ENCODE measurements at places on chromosomes 5 and 9. TPM values are rescaled to one million over a fixed set of nuclear protein-coding genes. Genes with fewer than 3 reads are reported as not detected.
A peak's percentile ranks its signal among the peaks of the same experiment; 100 is the strongest.

The LPAR1 gene
- 11.5 TPM for total RNA-seq

GRCh38 chr9:133103183-133103986, 17.7 kb downstream of the RALGDS start:
- no peak for DNase-seq

- no peak for DNase-seq
Observed at GRCh38 chr9:85302938-85303756, 438.6 kb downstream of the AGTPBP1 start.

The OLFML2A gene
- 148 TPM for total RNA-seq

The SNX18 gene
- 38.8 TPM for total RNA-seq

The SLC6A3 gene
- 0.07 TPM for total RNA-seq

GRCh38 chr5:173328844-173329490, 753 bp upstream of the STC2 start:
- peak; percentile 56 for DNase-seq

- peak; percentile 93 for DNase-seq
Observed at GRCh38 chr9:87599901-87600610, 102.4 kb downstream of the DAPK1 start.

GRCh38 chr9:110114086-110114858, 93.7 kb downstream of the C9orf152 start:
- DNase-seq: no peak

The SPATA31C1 gene
- not detected for total RNA-seq

DNA sequence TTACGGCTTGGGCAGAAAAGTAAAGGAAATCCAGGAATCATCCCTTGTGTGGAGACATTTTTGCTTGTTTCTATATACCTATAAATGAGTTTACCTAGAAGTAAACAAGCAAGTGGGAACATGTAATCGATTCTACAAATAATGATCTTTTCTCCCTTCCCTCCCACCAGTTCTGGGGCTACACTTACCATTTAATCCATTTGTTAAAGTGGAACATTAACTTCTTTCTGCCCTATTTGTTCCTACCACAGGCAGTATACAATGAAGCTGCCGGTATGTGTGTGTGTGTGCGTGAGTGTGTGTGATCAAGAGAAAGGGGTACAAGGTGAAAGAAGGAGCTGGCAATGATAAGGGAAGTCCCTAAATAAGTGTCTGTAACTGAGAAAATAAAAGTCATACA, 26.4 kb upstream of the ELL2 start:
- no peak for DNase-seq

GRCh38 chr9:127346584-127346983, 50.4 kb upstream of the SLC2A8 start:
- no peak for DNase-seq

The PCDHGA2 gene
- 0.14 TPM for total RNA-seq

- no peak for DNase-seq
Observed at GRCh38 chr5:142863856-142864255, 93.7 kb downstream of the ARHGAP26 start.

DNA sequence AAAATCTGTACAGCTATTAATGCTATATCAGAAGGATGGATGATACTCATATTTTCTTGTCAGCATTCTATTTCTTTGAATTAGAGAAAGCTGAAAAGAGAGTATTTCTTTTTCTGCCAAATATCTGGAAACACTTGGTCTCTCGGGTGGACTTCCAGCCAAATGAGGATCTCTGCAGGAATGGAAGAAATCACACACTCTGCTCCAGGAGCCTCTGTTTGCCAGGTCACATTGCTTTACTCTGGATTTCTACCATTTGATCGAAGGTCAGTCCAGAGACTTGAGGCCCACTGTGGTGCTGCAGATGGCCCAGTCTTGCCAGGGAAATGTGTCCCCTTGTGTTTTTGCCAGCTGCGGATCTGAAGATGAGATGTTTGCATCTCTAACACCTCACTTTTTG, 154.1 kb downstream of the PCSK1 start:
- DNase-seq: no peak

DNA sequence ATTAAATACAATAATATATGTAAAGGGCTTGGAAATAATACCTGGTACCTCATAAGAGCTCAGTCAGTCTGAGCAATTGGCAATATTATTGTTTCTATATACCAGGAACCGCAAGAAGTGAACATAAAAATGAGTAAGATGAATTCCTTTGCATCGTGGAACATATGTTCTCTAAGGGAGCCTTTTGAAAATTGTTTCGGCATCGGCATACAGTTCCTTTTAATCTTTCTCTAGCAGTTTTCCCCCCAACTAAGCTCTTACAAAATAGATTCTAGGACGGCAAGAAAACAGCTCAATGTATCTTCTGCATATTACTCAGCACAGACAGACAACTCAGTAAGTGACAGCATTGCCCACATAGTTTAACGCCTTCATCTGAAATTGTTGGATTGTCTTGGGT, 426.6 kb upstream of the WWC1 start:
- no peak for DNase-seq

GRCh38 chr5:149282027-149282965, 10.6 kb downstream of the AFAP1L1 start:
- DNase-seq: no peak

The FAXDC2 gene
- total RNA-seq: 3.6 TPM

DNA sequence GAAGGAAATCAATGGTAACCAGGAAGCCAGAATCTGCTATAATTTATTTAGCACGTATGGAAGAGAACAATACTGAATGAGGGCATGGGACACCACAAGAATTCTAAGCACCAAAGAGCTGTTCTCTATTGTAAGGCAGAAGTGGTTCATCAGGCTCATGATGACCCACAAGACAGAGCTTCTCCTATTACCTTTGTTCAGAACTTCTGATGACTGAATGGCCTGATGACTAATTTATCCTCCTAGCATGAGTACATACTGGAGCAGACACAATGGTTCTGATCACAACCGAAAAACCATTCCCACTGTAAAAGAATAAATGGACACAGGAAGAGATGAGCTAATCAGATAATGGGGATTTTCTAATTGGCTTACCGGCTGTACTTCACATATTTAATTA, 329.8 kb upstream of the PDE4D start:
- peak; percentile 15 for DNase-seq

The SPINK9 gene
- total RNA-seq: not detected

DNA sequence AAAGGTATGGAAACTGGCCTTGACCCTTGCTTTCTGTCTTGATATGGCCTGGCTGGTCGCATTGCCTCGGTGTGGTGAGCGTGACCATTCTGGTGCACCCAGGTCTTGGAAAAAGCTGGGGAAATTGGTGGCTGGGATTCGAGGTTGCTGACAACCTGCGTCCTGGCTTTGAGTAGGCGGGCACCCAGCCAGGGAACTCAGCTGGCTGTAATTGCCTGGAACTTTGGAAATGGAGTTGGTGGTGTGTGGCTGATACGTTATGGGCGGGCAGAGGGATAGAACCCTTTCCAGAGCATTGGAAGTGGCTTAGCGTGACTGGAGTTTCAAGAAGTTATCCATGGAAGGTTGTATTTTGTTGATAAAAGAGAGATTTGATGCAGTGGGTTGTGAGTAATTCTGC, 35.2 kb downstream of the KCNMB1 start:
- no peak for DNase-seq

- no peak for DNase-seq
Observed at GRCh38 chr5:158880483-158881001, 219.2 kb downstream of the EBF1 start.

DNA sequence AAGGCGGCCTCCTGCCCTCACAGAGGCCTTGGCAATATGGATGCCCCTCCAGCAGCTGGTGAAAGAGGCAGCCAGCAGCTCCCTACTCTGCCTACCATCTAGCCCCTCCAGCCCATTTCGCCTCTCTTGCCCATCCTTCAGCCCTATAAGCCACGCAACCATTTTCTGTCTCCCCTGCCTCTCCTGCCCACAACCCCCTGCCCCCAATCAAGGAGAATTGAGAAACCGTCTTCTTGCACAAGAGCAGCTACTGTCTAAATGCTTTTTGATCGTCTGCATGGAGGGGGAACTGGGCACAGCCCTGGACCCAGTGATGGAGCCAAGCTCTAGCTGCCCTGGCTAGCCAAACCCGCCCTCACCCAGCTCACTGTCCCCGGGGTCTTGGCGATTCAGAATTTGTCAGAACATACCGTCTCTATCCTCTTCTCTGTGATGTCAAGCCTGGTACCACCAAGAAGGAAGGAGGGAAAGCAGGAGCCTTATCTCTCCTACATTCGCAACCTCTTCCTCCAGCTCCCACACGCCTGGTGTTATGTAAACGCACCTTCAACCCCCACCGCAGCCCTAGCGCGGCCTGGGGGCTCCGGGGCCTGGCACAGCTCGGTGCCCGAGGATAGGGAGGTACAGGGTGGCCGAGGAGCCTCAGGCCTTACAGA, 1.2 kb downstream of the SPRY4 start:
- DNase-seq: no peak

The FBP2 gene
- total RNA-seq: not detected

DNA sequence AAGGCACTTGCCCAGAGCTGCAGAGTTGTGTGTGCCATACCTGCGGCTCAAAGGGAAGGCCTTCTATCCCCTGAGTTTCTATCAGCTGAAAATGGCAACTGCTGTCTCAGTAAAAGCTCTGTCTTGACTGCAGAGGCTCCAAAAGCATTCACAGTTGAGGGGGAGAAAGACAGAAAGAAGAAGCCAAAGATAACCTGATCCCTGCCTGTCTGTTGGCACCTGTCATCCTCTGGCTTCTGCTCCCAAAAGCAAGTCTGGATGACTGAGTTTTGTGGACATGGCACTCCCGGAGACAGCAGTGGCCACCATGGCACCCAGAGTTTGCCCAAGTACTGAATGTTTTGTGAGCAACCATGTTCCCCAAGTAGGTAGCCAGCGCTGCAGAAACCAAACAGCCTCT, 176.6 kb downstream of the NR3C1 start:
- DNase-seq: no peak

DNA sequence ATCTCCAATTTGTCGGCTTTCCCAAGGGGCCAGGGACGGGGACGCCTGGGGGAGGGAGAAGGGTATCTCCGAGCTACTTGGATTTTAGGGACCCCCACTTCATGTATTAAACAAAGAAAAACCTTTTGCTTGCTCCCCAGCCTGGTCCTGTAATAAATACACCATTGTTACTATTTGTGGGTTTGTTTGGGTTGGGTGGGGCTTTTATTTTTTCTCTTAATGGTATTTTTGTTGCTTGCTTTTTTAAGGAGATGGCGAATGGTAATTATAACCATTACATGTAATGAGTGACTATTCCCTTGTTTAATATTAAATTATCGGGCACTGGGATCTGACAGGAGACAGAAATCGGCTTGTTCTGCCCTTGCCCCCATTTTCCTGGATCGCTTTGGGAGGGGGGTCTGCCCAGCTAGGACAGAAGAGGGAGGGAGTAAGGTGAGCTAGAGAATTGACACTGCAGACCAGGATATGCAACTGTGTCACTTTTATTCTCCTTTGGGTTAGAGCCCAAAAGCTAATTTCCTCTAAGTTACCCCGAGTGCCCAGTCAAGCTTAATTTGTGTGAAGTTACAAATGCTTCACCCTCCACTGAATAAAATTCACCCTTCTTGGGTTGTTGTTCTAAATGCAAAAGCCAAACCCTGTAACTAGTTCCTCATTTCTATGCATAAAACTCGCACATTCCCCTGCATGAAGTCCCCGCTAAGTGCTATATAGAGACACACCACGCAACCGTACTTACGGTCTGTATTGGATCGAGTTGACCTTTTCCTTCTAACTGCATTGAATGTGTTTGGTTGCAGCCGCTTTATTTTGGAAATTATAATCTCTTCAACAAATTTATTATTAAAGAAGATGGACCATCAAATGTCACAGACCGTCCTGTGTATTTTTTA, 1.6 kb upstream of the ZNF608 start:
- DNase-seq: no peak

The SAXO1 gene
- total RNA-seq: 0.10 TPM

DNA sequence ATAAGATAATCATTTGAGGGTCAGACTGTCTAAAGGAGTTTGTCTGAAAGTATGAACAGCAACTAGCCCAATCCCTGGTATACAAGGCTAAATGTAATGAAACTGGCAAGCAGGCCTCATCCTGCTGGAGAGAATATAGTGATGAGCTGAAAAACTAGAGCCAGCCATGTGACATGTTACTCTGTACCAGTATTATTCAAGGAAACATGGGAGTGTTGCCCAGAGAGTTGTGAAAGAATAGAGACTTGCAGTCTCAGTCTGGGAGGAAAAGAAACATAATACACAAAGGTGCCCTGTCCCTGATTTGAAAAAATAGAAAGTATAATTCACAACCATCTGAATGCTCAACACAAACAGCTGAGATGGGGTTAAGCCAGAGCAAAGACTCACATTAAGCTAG, 37.9 kb upstream of the HTR1A start:
- DNase-seq: no peak

GRCh38 chr5:84885485-84886258, 501.0 kb upstream of the EDIL3 start:
- peak; percentile 93 for DNase-seq

DNA sequence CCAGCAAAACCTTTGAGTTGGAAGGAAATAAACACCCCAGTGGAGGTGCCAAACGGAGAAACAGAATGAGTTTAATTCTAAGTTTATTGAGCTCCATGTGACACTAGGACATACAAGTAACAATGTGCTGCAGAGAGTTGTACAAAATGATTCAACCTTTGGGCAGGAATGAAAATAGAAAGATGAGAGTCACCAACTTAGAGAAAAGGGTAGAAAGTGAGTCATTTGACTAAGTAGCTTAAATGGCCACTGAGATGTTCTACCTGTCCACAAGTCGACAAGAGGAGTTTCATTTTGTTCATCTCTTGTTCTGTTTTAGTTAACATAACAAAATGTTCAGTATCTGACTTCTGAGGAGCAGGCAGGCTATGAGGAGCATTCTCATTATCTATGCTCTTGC, 284.7 kb downstream of the NR2F1-AS1 start:
- DNase-seq: peak; percentile 18

GRCh38 chr5:132637241-132637640, 20.7 kb upstream of the IL13 start:
- DNase-seq: no peak

- peak; percentile 39 for DNase-seq
Observed at GRCh38 chr5:57778501-57779091, 296.0 kb upstream of the ACTBL2 start.

All from astrocyte (in vitro differentiated cells and primary cell).